Stimulated activated CD4-positive, alpha-beta T cell treated with anti-CD3 and anti-CD28 coated beads, Interleukin-2, amount 100 ng/mL, for 4 hours (primary cell): ENCODE measurements at places on chromosomes 5 and 9.
A peak's percentile ranks its signal among the peaks of the same experiment; 100 is the strongest.

GRCh38 chr5:139105621-139106071, 92.5 kb downstream of the SIL1 start:
- no peak for DNase-seq

DNA sequence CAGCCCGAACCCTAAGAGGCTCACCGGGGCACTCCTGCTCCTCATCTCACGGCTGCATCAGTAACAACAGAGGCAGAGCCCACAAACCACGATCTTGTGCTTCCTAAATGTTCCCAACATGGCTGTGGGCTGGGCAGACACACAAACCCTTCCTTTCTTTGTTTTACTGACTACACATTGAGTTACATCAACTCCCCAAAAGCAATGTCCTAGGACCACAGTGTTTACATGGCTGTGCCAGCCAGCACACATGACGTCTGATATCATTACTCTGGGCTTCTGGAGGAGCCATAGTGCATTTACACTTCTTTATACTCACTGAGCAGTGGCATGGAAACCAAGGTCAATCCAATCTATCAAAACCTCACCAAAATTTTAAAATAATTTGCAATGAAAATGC, 101.4 kb downstream of the LHFPL2 start:
- no peak for DNase-seq

DNA sequence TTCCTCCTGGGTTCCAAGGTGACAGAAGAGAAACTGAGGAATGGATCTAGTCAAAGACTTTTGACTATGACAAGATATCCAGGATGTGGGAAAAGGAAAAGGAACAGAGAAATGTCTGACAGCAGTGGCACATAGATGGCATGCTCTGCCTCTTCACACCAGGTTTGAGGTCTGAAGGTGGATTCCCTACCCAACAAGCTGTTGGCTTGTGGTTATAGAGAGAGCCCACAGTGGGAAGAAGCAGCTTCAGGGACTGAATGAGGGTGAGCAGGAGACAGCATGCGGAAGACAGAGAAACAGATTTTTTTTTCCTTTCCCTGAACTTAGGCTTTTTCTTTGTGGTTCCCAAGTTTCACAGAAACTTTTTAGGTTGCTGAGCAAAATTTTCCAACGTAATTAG, 20.6 kb downstream of the IFNW1 start:
- DNase-seq = no peak

DNA sequence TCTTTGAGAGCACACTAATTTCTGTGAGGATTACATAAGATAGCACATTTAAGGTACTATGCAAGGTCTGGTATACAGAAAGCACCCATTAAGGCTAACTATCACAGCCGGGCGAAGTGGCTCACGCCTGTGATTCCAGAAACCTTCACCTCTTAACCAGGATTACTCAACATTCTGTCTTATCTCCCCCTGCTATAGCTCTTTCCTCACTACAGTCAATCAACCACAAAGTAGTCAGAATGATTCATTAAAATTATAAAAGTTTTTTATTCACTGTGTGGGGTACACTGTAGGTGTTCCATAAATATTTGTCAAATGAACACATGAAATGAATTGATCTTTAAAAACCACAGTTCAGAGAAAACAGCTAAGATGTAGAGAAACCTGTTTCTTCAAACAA, 48.7 kb downstream of the CHD1 start:
- no peak for DNase-seq

- no peak for DNase-seq
These were observed 517 bp downstream of the KCNN2 start for GRCh38 chr5:114362197-114362976.

DNA sequence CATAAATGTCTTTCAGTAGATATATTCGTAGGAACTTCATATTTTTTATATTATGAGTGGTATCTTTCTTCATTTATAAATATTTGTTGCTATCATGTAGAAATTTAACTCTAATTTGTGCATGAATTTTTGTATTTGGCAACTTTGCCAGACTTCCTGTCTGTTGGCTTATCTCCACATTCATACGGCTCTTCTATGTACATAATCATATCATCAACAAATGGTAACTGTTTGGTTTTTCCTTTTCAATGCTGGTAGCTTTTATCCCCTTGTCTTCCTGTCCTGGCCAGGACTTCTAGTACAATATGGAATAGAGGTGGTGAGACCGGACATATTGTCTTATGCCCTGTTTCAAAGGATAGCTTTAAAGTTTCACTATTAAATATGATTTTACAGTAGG, 132.3 kb upstream of the COL5A1 start:
- DNase-seq = no peak

DNA sequence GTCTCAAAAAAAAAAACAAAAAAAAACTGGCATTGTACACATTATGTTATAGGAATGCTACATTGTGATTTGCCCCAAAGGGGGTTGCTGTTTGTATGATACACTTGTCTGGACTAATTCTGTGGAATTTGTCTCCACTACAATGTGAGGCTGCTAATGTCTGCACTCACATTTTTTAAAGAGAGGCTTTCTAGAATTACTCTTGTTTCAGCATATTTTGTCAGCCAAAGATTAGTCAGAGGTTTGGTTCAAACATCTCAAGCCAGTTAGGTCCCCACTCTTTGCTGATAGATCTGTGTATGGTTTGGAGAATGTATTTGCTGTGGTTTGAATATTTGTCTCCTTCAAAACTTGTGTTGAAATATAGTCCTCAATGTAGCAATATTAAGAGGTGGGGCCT, 59.3 kb upstream of the ZNF169 start:
- DNase-seq = no peak

GRCh38 chr9:69582018-69582417, 90.2 kb downstream of the APBA1 start:
- no peak for DNase-seq

GRCh38 chr9:112332977-112333638, at the start of gene PTBP3:
Gene PTBP3 (minus strand): TSS chr9:112333619. CDS start chr9:112297865, 35,754 bp downstream.
- peak; percentile 61 for DNase-seq

GRCh38 chr5:32297181-32298058, 15.3 kb downstream of the MTMR12 start:
- no peak for DNase-seq

DNA sequence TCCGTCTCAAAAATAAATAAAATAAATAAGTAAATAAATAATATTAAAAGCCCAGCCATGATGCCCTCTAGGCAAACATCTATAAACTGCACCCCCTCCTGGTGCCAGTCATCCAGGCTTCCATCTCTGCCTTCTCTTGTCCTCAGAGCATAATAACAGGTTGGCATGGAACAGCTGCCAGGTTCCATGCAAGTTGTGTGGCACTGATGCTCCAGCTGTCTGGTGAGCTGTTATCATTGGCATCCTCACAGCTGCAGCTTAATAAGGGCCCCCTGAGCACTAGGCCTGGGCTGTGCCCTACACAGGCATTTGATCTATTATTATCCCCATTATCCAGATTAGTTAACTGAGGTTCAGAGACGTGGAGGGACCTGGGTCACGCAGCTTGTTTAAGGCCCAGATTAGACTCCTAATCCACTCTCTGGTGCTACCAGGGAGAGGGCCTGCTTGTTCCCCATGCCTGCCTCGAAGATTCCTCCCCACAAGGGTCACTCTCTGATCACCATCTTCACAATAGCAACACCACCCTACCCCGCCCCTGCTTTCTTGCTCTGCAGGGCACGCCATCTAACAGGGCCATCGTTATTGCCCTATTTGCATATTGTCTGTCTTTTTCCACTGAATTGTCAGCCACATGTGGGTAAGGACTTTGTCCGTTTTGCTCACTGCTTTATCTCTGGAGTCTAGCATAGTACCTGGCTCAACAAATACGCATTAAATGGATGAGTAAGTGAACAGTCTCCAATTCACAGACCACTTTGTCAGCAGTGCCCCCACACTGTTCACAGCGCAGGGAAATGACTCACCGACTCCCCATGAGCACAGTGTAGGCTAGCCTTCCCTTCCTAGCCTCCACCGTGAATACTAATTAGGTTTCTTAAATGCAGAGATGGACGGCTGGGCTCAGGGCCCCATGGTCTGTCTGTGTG, 1.5 kb upstream of the DNM1 start:
- no peak for DNase-seq

DNA sequence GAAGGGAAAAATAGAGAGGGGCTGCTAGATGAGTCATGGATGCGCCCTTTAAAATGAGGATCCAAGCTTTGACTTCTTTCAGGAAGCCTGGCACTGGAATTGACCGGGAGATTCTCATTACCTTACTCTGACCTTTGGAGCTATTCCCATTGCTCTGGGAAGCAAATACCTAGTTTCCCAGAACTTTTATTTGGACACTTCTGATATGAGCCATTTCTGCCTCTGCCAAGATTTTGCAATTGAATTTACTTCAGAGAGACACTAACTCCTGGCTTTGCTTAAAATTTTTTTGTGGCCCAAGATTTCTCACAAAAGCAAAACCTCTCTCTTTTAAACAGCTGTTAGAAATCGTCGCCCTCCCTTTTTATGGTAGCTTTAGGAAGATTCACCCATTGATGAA, 15.7 kb upstream of the AGXT2 start:
- no peak for DNase-seq

DNA sequence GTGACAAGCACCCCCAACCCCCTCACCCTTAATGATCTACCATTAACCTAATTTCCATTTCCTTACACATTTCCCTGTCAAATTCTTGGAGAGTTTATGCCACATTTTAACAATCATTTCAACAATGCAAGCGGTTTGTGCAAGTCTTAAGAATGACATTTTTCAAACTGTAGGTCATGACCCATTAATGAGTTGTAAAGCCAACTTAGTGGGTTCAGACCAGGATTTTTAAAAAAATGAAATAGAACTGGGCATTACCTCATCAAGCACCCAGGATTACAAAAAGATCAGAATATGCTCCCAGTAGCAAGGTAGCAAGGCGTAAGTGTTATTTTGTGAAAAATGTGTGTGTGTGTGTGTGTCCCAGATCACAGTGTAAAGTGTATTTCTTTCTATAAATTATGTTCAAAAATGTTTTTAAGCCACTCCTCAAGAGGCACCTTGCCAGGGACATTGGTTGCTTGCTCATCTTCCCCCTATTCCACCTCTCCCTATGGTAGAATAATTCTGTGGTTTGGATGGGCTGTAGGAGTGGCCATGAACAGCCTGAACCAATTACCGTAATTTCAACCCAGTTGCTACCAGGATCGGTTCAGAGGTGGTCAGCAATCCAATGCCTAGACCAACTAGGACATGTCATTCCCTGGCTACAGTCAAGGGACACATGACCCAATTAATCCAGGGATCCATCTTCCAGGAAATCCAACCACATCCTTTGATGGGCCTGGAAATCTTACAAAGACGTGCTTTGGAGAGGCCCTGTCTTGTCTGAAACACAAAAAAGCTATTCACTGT, 14.4 kb upstream of the TGFBR1 start:
- no peak for DNase-seq

GRCh38 chr5:178086266-178086665, 27.1 kb upstream of the N4BP3 start:
- DNase-seq = no peak

DNA sequence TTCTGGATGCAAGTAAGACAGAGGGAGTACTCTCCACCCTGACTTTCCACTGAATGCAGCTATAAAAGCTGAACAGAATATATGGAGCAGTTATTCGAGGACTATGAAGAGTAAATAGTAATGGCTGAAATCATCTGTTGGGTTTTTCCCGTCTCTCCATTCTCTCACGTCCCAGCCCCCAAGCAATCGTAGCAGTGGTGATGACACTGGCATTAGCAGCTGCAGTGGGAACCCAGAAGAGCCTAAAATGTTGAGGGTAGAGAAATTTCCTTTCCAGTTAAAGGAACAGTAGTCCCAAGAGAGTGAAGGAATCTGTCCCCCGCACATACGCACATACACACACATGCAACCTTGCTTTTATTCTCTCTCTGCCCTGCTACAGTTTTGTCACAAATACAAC, 33.2 kb downstream of the MED27 start:
- DNase-seq = no peak

GRCh38 chr5:1058988-1059883, 50.6 kb downstream of the NKD2 start:
- DNase-seq = no peak

DNA sequence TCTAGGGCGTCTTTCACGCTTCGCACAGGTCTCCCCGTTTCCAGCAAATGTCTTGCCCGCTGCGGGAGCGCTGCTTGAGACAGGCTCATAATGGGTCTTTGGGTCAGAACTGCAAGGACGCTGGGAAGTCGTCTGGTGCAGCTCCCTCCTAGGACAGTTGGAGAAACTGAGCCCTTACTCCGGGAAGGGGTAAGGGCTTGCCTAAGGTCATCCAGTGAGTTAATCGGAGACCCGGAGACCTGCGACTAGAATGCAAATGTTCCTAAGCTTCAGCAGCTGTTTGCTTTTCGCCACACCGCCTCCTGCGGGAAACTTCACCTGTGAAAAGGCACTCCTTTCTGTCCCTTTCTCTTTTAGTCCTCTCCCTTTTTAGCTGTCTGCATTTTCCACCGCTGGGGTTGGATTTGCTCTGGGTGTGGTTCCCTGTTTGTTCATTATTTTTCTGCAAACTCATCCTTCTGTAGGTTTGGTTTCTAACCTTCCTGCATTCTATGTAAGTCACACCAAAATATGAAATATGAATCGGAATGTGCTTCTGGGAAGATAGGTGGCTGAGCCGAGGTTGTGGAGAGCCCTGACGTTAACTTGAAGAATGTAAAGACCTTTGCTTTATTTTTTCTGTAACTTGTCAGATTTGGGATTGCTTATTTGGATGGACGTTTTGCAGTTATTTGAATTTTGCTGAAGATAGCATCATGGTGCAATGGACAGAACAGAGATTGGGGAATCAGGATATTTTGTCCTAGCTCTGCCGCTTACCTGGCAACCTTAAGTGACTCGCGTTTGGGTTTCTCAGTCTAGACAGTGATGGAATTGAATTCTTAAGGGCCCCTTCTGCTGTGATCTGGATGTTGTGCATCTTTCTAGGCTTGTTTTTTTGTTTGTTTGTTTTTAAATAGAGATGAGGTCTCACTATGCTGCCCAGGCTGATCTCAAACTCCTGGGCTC, 909 bp downstream of the SLC36A1 start:
- no peak for DNase-seq

- DNase-seq = no peak
These were observed 246.4 kb downstream of the ACTL7B start for GRCh38 chr9:108609227-108609896.

GRCh38 chr9:76662476-76663281, 101.6 kb upstream of the PCA3 start:
- no peak for DNase-seq

DNA sequence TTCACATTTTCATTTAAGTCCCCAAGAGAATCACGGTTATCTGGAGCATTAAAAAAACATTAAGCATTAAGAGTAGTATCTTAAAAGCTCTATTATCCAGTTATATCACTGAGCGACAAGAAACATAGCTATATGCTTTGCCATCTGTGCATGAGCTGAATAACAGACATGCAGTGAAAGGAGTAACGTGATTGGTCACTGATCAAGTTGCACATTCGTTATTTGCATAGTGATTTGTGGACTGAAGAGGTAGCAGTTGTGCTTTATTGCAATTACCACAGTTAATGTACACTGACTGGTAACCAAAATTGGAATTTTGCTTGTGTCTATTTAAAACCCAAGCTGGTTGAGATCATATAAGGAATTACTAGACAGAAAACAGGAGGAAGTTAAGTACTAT, 107.4 kb downstream of the MCTP1 start:
- DNase-seq = no peak

DNA sequence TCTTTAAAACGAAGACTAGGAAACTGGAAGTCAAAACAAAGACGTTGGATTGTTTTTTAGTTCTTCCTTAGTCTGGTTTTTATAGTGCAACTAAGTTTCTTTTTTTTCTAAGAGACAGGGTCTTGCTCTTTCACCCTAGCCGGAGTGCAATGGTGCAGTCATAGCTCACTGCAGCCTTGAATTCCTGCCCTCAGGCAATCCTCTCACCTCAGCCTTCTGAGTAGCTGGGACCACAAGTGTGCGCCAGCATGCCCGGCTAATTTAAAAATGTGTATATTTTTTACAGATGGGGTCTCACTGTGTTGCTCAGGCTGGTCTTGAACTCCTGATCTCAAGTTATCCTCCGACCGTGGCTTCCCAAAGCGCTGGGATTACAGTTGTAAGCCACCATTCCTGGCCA, 27.6 kb downstream of the ZFYVE16 start:
- DNase-seq = no peak
